ENCODE measurements at places on chromosomes 7 and 10.

GRCh38 chr7:133501771-133502170 lies 248.9 kb downstream of the EXOC4 start:
- DNase-seq, result no peak

- no peak for DNase-seq
Observed at GRCh38 chr7:123455965-123456470, 78.4 kb downstream of the IQUB start.

DNA sequence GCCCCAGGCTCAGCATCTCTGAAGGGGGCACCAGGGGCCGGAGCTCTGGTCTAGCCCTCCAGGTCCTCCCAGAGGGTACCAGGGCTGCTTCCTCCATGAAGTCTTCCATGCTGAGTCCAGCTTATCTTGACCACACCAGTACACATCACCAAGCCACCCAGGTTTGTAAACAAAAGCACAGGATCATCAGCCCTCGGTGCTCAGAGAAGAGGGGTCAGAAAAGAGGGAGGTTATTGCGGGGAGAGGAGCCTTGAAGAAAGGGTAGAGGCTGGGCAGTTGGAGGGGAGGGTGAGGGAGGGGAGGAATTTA lies 23.9 kb downstream of the AQP1 start:
- no peak for DNase-seq

DNA sequence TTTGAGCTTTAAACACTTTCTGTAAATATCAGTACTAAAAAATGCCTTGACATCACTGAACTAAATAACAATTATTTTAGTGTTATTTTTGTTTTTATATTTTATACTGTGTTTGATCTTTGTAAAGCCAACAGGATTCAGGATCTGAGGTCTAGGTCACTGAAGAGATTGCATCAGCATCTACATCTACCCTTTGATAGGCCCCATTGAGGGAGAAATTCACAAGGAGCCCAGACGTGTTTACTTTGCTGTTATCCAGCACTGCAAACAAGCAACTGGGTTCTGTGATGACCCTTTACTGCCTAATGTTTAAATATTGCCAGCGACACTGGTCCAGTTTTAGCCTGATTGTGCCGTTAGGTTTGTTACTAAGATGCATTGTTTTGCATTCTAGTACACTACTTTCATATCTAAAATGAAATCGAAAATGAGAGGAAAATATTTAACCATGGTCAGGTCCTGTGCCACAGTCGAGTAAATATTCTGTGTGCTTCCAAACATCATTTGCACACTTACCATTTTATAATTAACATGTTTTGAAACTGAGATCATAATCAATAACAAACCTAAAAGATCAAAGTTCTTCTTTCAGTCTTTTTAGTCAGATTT lies 48.7 kb downstream of the SP8 start:
- no peak for DNase-seq

DNA sequence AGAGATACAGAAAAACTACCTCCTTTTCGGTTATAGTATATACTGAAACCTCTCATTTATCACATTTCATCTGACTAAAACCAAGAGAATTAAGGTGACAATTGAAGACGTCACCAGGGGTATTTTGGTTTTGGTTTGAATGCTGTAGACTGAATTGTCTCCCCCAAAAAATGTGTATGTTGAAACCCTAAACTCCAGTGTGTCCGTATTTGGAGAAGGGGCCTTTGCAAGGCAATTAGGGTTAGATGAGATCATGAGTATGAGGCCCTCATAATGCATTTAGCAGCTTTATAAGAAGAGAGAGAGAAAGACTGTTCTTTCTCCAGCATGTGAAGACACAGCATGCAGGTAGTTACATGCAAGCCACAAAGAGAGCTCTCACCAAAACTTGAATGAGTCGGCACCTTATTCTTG lies 59.5 kb downstream of the CACNA2D1 start:
- no peak for DNase-seq

DNA sequence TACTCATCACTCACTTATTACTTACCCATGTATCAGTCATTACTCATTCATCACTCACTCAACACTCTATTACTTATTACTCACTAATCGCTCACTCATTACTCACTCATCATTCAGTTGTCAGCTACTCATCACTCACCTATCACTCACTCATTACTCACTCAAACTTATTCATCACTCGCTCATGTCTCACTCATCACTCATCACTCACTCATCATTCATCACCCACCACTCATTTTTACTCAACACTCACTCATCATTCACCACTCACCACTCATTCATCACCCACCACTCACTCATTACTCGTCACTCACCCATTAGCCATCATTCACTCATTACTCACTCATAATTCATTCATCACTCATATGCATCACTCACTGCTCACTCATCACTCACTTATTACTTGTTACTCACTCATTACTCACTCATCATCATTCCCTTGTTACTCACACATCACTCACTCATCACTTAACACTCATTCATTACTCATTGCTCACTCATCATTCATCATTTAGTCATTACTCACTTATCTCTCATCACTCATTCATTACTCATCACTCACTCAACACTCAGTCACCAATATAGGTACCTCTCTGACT lies 237.9 kb downstream of the ADARB2 start:
- no peak for DNase-seq

DNA sequence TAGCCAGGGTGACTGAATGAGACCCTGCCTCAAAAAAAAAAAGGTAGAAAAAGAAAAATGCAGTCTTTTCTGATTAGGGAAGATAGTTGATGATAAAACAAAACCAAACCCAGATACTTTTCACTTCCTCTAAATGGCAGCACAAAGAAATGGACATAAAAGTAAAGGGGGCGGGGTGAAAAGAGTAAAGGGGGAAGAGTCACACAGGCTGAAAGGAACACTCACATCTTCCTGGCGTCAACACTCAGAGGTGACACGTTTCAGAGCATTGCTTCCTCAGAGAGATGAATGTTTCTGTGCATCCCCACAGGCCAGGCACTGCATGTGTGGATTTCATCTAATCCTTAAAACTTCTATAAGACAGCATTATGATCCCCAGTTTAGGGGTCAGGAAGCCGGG lies 81.2 kb downstream of the HIPK2 start:
- no peak for DNase-seq

DNA sequence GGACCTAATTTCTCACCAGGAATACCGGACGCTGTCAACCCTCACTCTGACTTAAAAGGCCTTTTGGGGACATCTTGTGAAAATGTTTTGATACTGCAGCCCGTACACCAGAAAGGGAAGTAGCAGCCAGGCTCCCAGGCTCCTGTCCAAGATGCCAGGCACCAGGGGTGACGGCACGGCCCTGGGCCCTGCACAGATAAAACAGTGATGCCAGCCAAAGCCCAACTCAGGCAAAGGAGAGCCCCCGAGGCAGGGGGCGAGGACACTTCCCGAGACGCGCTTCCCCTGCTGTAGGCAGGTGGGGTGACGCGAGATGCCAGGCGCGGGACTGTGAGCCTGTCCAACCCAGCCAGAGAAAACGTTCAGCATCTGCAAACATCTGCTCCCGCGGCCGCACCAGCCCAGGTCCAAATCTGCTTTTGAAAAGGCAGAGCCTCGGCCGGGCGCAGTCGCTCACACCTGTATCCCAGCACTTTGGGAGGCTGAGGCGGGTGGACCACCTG lies 15.7 kb downstream of the ZFAND2A start:
- DNase-seq, result no peak

DNA sequence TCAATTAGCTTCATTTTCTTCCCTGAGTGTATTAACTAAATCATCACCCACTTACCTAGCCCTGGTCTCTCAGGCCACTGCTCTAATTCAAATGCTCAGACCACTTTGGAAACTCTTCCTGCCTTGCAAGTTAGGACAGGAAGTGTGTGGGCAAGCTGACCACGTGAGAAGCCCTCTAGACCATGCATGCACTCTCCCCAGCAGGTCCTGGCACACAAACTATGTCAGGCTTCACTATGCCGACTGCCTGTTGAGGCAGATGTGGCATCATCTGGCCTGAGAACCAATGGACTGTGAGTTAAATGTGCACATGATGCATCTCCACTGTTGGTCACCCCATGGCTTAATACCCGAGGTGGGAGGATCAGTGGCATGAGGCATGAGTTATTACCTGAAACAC lies 439.6 kb downstream of the GRID1 start:
- peak; percentile 36 for DNase-seq

DNA sequence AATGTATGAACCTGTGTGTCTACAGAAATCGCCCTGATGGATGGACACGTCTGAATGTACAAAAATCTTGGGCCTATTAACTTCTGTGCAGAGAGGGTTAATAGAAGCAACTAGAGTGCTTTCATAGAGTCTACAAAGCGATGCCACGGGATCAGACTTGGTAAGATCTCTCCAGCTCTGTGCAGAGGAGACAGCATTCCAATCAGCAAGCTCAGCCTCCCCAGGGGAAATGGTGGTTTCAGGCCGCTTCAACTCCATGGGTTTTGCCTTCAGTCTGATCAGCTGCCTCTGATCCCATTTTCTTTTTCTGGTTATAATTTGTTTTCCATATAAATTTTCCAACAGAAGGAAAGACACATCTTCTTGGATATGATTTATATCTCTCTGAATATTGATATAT lies 35.1 kb upstream of the COBL start:
- DNase-seq, result no peak

- DNase-seq, result no peak
Observed at GRCh38 chr7:131636092-131636491, 79.7 kb upstream of the PODXL start.

DNA sequence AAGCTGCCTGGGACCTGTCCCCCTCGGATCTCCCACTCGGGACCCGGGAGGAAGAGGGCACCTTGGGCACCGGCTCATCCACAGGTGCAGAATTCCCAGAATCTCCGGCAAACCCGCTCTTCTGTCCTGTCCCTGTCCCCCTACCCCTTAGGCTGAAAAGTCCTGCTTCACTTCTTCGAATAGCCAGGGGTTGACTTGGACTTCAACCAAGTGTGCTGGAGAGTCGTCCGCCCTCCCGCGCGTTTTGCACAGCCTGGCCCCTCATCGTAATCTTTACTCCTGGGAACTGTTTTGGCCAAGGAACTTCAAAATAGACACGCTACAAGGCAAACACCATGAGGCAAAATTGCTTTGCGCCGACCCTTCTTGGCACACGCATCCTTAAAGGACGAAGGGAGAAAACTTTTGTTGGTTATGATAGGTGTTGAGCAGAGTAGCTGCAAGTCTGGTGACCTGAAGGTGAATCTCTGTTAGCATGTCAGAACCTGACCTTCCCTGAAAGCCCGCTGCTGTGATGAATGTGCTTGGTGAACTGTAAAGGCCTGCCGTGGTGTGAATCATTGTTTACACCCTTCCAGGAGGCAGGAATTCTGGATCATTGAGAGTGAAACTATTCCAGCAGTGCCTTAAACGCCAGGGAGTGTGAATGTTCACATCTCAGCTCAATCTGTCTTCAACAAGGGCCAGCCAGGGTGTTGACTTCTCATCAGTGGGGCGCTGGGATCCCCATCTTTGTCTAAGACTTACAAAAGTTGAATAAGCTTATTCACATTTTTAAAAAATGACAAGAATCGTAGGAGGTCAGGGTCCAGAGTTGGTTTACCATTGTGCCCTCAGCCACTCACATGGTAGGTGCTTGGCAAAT lies 589 bp upstream of the RAPGEF5 start:
- DNase-seq, result peak; percentile 37

GRCh38 chr10:131181456-131181855 lies 130.1 kb downstream of the TCERG1L start:
- DNase-seq, result no peak

DNA sequence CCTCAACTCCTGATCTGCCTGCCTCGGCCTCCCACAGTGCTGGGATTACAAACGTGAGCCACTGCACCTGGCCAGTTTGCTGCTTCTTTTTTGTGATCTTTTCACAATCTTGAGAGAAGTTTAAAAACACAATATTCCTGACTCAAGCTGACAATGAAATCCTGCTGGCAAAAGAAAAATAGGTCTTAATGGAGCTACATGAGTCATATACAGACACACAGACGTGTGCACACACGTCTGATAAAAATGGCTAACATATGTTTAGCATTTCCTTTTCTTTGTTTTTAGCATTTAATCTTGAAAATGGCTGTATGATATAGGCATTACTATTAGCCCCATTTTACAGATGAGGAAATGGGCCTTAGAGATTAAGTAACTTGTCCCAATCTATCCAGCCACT lies 29.4 kb upstream of the RAB18 start:
- DNase-seq, result no peak

DNA sequence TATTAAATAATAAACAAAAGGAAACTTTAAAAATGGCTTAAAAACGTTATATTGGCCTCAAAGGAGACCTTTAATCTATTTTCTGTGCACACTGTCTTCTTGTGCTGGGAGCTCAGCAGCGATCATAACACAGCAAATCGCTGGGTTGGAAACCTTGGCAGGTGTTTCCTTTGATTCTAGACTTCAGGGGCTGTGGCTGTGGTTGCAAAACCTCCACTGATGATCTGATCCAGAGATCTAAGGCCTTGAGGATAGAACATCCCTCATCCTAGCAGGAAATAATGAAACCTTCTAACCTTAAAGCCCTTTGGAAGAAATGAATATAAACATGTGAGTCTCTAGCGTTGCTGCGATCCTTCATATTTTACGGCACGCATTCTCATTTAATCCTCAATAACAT lies 29.8 kb downstream of the CDHR3 start:
- no peak for DNase-seq

- no peak for DNase-seq
Observed at GRCh38 chr10:93871671-93872204, 22.0 kb upstream of the SLC35G1 start.

- no peak for DNase-seq
Observed at GRCh38 chr7:149422914-149423301, 38.0 kb downstream of the ZNF777 start.

DNA sequence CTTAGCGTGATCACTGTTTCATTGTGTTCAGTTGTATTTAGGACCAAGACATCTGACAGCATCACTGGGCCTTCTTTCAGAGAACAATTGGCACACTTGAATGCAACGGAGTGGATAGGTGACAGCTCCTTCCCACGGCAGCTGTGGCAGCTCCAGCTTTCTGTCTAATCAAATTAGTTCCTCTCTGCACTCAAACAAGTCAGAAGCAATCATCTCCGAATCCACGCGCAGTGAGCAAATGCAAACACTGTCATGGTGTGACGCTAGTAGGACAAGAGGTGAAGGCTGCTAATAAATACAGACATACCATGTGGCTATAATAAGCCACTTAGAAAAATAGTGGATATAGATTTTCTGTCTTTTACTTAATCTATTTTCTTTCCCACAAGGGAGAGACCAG lies 542.4 kb downstream of the ACTR3B start:
- no peak for DNase-seq

- no peak for DNase-seq
Observed at GRCh38 chr10:67140641-67141040, 214.8 kb downstream of the LRRTM3 start.

DNA sequence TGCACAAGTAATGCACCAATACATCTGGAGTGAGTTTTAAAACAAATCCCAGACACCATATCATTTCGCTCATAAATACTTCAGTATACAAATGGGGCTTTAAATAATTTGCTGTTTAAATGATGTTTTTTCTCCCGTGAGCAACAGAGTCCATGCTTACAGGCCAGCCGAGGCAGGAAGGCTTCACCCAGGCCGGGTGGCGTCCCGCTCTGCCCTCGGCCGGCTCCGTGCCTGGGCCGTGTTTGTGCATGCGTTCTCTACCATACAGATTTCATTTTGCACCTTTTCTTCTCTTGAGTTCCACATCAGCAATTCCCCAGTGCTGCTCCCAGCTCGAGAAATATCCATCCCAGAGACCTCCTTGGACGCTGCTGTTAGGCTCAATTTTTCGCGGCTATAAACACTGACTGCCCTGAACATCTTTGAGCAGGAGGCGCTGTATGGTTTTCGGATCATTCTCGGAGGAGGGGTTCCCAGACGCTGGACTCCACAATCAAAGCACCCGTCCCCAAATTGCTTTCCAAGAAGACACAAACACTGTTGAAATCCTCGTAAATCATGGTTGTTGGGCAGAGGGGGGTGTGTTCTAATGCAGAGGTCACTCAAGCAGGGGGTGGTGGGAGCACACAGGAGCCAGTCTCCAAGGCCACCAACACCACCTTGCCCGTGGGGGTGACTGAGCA lies 91.6 kb downstream of the MICALL2 start:
- no peak for DNase-seq
